ENCODE measurements at places on chromosomes 12 and 14. TPM values are rescaled to one million over a fixed set of nuclear protein-coding genes. Genes with fewer than 3 reads are reported as not detected.

The RNFT2 gene
- 7.2 TPM for total RNA-seq

The FAR2 gene
- 10.1 TPM for total RNA-seq

The TWF1 gene
- 144 TPM for total RNA-seq

The TAS2R19 gene
- 14.2 TPM for total RNA-seq

The DBX2 gene
- 0.73 TPM for total RNA-seq

The CD163L1 gene
- total RNA-seq = 1.1 TPM

The SLC41A2 gene
- 7.8 TPM for total RNA-seq

The TBC1D30 gene
- total RNA-seq = 24.2 TPM

The SOAT2 gene
- total RNA-seq = 0.18 TPM

The ACOT4 gene
- 4.7 TPM for total RNA-seq

The PLD4 gene
- 2.6 TPM for total RNA-seq

The PPP4R4 gene
- total RNA-seq = 0.60 TPM

The C12orf42 gene
- total RNA-seq = not detected

The KCNC2 gene
- not detected for total RNA-seq

The CD163 gene
- 74.3 TPM for total RNA-seq

The CISTR gene
- not detected for total RNA-seq
